ENCODE measurements at places on chromosomes 1 and 21. TPM values are rescaled to one million over a fixed set of nuclear protein-coding genes. Genes with fewer than 3 reads are reported as not detected.

Gene AUNIP
- 42.2 TPM for total RNA-seq

Gene CYP4A22
- total RNA-seq, result not detected

Gene AQP10
- not detected for total RNA-seq

Gene ODF2L
- total RNA-seq, result 44.4 TPM

Gene BTBD8
- total RNA-seq, result 7.9 TPM

Gene LRRC7
- total RNA-seq, result 0.11 TPM

Gene SPRR5
- total RNA-seq, result not detected

DNA sequence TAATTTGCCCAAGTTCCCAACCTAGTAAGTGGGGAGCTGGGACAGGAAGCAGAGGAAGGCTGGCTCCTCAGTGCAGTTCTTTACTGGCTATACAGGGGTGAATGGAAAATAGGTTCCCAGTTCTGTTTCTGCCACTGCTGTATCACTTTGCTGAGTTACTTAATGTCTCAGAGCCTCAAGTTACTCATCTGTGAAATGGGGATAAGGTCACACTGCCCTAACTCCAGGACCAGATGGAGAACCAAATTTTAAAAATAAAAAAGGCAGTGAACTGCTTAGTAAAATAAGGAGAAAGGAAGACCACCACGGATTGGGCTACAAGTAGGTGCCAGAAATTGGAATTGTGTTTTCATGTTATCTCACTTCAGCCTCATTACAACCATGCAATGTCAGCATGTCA is 147.8 kb downstream of the OMA1 start:
- no peak for DNase-seq

GRCh38 chr1:212477014-212477679 is 44.4 kb downstream of the NENF start:
- peak; percentile 86 for DNase-seq

- DNase-seq, result no peak
These were observed 18.0 kb upstream of the MNDA start for GRCh38 chr1:158813164-158813563.

- DNase-seq, result no peak
These were observed 171.9 kb downstream of the COL24A1 start for GRCh38 chr1:85984636-85985035.

Data from H7 (cell line).